ENCODE measurements at places on chromosomes 3 and 15. TPM values are rescaled to one million over a fixed set of nuclear protein-coding genes. Genes with fewer than 3 reads are reported as not detected.

DNA sequence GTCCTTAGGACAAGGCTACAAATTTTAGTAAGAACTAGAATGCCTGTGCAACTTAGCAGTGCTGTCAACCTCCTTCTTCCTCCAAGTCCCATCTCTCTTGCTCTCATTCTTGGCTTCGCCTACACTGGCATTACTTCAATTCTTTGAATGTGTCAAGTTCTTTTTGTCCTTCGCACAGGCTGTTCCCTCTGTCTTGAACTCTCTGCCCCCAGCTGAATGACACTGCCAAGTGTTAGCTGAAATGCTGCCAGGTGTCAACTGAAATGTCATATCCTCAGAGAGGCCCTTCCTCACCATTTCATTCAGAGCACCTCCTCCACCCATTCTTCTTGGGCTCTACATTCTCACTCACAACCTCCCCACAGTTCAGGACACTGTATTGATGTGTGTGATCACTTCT is 48.8 kb upstream of the PSMD6 start:
- no peak for DNase-seq

The TRIM42 gene
- total RNA-seq = not detected

The TLR9 gene
- total RNA-seq = 0.19 TPM

The RPL32 gene
- 1,017 TPM for total RNA-seq

GRCh38 chr3:38008191-38008701 is 17.7 kb downstream of the VILL start:
- no peak for DNase-seq

The ABI3BP gene
- total RNA-seq = 37.4 TPM

The TGM5 gene
- 5.0 TPM for total RNA-seq

DNA sequence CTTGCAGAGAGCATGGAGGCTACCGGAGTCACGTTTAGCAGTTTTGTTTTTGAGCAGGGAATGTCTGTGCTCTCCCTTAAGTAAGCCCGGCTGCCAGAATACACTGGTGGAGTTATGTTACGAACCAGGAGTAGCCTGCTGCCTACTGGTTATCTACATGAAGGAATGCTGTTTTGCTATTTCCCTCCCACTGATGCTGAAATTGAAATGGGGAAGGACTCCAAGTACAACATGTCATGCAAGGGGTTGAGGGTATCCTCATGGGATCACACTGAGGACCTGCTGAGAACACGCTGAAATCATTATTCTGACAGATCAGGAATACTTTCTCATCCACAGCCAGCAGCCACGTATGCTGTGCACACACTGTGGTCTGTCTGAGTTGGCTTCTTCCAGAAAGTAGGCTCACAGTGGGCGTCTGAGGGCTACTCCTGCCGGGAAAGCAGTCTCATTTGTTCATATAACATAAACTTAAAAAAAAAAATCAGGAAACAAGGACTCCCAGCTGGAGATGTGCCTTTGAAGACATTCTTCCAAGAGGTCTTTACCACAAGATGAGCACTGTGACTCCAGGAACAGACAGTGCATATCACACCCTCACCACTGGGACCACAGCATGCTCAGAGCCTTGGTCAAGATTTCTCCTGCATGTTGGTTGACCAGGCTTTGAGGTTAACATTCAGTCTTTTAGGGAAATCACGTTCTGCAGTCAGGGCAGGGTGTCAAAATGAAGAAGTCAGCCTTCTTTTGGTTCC is 300.4 kb upstream of the RASGRP1 start:
- DNase-seq = no peak

The TMC3 gene
- total RNA-seq = not detected

The CCDC71 gene
- total RNA-seq = 20.7 TPM

The MFAP1 gene
- total RNA-seq = 13.9 TPM

DNA sequence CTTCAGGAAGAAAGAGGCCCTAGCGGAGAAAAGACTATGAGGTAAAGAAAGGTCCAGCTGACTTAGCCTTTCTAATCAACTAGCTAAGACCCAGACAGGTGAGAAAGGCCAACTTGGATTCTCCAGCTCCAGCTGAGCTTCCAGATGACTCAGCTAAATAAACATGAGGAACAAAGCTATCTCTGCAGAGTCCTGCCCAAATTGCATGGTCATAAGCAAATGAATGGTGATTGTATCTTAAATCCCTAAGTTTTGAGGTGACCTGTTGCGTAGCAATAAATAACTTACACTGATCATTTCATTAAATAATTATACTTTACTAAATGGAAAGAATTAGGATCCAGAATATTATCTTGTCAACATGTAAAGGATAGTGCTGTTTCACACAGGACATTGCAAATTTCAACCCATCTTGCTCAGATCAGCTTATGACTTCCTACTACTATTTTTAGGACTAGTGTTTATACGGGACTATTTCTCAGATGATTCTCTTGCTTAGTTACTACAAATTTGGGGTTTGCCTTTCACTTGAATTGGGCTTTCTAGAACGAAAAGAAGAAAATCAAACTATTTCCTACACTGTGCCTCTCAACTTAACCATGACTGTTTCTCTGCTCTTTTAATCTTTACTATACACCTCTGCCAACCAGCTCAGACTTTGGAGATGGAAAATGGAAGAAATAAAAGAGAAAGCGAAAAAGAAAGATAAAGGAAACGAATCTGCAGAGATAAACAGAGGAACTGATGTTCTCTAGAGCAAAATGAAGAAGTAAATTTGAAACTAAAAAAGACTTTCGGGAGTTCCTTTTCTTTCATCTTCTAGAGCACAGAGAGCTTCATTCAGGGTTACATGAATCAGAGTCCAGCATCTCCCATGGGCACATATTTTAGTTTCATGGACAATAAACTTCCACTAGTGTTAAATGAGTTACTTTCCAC is 6.6 kb upstream of the ADGRG7 start:
- DNase-seq = no peak

GRCh38 chr3:112371569-112371968 is 38.6 kb downstream of the CD200 start:
- no peak for DNase-seq

DNA sequence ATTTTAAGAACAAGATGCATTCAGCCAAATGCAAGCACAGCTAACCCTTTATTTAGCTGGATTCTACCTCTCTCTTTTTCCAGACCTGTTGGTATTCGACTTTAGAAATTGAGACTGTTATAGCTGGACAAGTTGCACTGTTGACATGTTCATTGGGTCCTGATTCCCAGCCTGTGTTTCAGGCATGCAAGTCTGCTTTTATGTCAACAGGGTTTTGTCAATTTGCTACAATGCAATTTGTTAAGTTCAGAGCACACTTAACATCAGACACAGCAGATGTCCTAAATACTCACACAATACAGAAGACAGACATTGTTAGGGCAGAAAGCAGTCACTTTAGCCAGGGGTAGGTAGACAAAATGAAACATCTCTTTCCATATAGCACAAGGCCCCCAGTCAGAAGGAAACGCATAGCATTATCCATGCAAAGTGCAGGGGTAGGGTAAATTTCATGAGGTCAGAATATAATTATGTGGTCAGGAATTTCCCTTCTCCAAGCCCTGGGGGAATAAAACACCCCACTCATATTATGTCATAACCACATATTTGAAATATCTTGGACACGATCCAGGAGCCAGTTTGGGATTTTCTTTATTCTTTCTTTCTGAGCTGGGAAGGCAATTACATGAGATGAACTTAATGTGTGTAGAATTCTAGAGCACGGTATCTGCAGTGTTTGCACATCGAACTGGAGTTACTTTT is 504.1 kb downstream of the NTRK3 start:
- DNase-seq = no peak

DNA sequence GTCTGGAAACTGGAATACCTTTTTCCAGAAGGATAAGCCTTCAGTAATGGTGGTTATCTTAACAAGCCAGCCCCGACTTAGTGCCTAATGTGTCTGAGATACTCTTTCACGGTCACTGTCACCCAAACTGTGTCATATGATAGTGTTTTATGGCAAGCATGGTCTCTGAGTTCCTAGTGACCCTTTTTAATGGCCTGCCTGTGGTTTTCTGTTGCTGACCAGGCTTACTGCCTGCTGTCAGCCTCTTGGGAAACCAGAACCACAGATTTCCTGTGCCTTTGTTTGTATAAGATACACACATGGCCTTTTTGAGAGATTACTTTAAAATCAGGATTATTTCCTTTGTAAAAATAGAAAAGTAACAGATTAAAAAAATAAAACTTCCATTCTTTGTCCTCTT is 22.4 kb downstream of the HPS3 start:
- DNase-seq = no peak

DNA sequence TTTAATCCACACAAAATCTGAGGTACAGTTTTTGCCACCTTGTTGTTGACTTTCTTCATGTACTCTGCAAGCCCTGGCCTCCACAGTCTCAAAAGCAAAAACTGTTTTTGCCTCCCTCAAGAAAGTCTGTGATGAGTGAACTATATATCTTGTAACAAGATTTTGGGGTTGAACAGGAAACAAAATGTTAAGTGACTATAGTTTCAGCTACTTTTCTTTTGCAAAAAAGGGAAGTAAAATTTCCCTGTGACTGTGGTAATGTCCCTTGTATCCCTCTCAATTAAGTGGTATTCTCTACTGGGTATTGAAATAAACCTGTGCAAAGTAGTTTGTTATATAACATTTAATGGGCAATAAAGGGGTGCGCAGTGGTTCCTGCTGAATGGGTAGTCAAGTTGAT is 21.3 kb upstream of the SCAANT1 start:
- no peak for DNase-seq

DNA sequence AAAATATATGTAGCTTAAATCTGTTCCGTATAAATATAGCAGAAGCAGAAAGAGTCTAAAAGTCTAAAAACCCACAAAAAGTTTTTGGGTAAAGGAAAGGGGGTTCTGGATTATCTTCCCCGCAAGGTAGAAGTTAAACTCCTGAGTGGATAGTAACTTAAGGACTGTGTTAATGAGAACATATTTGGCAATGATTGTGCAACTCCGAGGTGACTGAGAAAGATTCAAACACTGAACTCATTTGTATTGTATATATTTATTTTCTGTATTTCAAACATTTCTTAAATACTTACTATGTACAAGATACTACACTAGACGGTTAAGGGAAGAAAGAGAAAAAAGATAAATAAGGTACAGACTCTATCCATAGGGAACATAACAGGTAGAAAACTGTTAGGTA is 72.7 kb upstream of the PPIB start:
- DNase-seq = no peak

All from omental fat pad (tissue), 4 donors.